Spinal cord (tissue), 10 donors: ENCODE measurements at places on chromosomes 12 and 14. TPM values are rescaled to one million over a fixed set of nuclear protein-coding genes. Genes with fewer than 3 reads are reported as not detected.

DNA sequence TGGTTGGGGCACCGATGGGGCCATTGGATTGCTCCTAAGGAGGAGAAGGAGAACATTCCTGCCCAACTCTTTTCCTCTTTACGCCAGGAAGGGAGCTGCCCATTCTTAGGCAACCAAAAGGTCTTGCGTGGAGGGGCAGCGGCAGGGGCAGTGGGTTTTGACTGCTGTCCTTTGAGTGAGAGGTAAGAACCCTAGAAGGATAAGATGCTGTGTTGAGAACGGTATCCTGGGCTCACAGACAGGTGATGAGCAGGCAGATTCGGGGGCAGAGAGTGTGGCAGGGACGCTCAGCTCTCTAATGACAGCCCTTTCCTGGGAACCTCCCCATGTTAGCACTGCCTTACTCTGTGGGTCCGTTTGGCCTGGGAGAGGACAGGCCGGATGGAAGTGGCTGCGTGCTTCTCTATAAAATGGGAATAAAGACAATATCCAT is 13.2 kb downstream of the LRTM2 start:
- H3K27me3 ChIP-seq, result peaks cover 14% of the 10 kb centered on the region
- peaks cover 67% of the 10 kb centered on the region for H3K4me1 ChIP-seq
- DNase-seq, result no peak
- H3K4me3 ChIP-seq, result no peak overlapping the region
- H3K36me3 ChIP-seq, result peaks cover 32% of the 10 kb centered on the region

GRCh38 chr14:95363468-95363954 is 43.8 kb upstream of the CLMN start:
- H3K27ac ChIP-seq, result no peak overlapping the region
- H3K27me3 ChIP-seq, result peaks cover 11% of the 10 kb centered on the region
- H3K4me1 ChIP-seq, result peaks cover 24% of the 10 kb centered on the region
- no peak overlapping the region for H3K4me3 ChIP-seq
- H3K36me3 ChIP-seq, result no peaks in the 10 kb centered on the region

DNA sequence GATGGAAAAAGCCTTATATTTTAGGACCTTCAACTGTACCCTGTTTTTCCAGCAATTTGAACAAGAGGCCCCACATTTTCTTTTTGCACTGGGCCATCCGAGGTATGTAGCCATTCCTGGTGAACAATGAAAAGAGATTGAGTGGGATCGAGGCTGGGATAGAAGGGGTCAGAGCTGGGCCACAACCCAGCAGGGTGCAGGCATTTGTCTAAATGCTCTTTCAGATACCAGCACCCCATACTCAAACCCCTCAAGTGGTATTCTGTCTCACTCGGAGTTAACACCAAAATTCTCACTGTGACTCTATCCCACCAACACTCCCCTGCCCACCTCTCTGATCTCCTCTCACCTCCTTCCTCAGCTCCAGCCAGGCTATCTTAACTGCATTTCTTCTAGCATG is 26.8 kb downstream of the DUSP6 start:
- no peaks in the 10 kb centered on the region for H3K27me3 ChIP-seq
- H3K4me3 ChIP-seq, result no peak overlapping the region
- no peak for DNase-seq
- H3K4me1 ChIP-seq, result peaks cover 10% of the 10 kb centered on the region
- no peaks in the 10 kb centered on the region for H3K36me3 ChIP-seq
- peak overlapping the region; percentile 45 for H3K27ac ChIP-seq

DNA sequence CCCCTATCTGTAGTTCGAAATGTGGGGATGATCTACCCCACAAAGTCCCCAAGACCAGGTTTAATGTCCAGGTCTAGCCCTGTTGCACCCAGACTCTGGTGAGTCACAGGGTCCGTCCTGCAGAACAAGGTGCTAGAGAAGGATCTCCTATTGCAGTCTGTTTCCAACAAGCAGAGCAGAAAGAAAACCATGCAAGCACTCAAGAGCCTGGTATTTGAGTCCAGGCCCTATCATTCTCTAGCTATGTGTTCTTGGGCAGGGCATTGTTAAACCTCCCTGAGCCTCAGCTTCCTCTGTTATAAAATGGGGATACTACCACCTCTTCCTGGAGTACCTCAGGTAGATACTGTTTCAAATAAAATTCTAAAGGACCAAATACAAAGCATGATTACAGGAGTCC is 24.4 kb downstream of the MAP3K9 start:
- no peaks in the 10 kb centered on the region for H3K4me1 ChIP-seq
- no peak overlapping the region for H3K27ac ChIP-seq
- H3K27me3 ChIP-seq, result no peaks in the 10 kb centered on the region
- no peaks in the 10 kb centered on the region for H3K36me3 ChIP-seq

CEBPE gene
- total RNA-seq, result 1.5 TPM

GRCh38 chr14:48665077-48665784 is 920.9 kb downstream of the RPS29 start:
- H3K27me3 ChIP-seq, result no peaks in the 10 kb centered on the region
- no peak for DNase-seq
- H3K27ac ChIP-seq, result no peak overlapping the region
- H3K4me3 ChIP-seq, result no peak overlapping the region

GRCh38 chr14:31596342-31597095 is 35.3 kb downstream of the NUBPL start:
- no peak overlapping the region for H3K27ac ChIP-seq
- no peak for DNase-seq
- H3K4me1 ChIP-seq, result no peaks in the 10 kb centered on the region
- H3K27me3 ChIP-seq, result no peaks in the 10 kb centered on the region
- H3K4me3 ChIP-seq, result no peak overlapping the region

DNA sequence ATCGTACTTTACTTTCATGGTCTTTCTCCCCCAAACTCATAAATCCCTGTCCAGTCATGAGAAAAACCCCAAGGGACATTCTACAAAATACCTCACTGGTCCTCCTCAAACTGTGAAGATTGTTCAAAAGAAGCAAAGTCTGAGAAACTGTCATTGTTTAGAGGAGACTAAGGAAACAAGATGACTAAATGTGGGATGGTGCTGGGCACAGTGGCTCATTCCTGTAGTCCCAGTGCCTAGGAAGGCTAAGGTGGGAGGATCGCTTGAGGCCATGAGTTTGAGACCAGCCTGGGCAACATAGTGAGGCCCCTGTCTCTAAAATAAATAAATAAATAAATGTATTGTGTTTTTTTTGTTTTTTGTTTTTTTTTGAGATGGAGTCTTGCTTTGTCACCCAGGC is 74.2 kb upstream of the SCAF11 start:
- H3K4me1 ChIP-seq, result no peaks in the 10 kb centered on the region
- H3K27me3 ChIP-seq, result no peaks in the 10 kb centered on the region
- no peak overlapping the region for H3K4me3 ChIP-seq
- DNase-seq, result no peak
- no peaks in the 10 kb centered on the region for H3K36me3 ChIP-seq

TAS2R31 gene
- 7.8 TPM for total RNA-seq
